Inflammatory macrophage treated with lipopolysaccharide for 1 hour (primary cell): ENCODE measurements at places on chromosomes 2 and 18.

GRCh38 chr18:58761970-58762780 is 90.9 kb downstream of the MALT1 start:
- DNase-seq: no peak

DNA sequence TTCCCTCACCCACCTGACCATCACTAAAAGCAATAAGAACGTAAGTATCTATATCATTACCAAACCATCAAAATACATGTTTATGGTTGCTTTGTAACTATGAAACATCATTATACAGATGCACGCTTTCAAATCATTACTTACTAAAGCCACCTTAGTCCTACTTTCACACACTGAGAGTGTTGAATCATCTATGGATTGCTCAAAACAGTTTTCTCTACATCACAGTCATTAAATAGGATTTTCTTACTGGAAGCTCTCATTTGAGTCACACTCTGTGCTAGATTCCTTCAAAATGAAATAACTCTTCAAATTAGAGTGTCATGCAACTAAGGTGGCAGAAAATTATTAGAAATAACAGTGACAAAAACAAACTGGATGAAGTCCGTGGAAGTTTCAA is 878.4 kb downstream of the CPS1 start:
- no peak for DNase-seq

DNA sequence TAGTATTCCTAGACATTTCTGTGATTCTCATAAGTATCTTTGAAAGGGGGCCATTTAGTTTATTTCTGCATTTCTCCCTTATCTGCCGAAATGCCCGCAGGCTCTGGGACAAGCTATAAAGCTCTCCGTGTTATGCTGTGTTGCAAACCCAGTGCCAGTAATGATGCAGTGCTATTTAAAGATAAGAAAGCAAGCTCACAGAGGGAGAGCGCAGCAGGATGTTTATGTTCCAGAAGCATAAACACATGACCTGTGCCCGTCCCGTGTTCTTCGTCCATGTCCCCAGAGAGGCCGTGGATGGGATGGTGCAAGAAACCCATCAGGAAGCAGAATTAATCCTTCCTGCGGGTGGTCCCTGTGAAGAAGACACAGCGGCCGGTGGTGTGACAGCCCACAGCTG is 99.4 kb downstream of the NEDD4L start:
- DNase-seq: no peak

GRCh38 chr2:172046080-172046678 is 39.1 kb upstream of the DLX1 start:
- peak; percentile 12 for DNase-seq

GRCh38 chr18:69631281-69631680 is 230.6 kb downstream of the DOK6 start:
- no peak for DNase-seq

DNA sequence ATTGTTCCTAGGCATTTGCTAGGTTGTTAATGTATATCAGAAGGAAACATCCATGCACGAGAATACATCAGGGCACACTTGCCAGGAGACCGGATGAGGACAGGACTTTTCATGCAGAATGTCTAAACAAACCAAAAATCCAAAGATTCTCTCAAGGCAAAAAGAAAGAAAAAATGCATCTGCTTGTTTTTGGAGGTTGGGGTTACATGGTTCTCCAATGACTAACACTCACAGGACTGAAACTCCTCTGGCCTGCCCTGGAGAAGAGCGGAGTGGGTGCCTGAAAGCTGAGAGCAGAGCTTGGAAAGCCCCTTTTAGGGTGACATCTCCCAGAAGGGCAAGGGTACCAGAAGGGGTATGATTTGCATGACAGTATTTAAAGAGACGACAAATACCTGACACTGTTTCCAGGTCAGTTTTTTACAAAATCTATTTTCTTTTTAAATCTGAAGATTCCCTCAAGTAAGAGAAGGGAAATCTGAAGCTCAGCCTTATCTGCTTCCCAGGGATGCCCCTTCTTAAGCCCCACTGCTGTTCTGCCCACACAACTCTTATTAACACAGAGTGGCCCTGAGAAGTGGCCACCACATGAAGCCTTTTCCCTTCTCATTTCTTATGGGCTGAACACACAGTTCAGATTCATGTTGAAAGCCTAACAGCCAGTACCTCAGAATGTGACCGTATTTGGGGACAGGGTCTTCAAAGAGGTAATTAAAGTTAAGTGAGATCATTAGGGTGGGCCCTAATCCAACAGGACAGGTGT is 216.4 kb downstream of the STK39 start:
- no peak for DNase-seq

- no peak for DNase-seq
Measured at GRCh38 chr2:207813942-207814341, 44.2 kb upstream of the FZD5 start.

- DNase-seq: no peak
Measured at GRCh38 chr2:65263262-65263661, 35.6 kb downstream of the ACTR2 start.

GRCh38 chr2:229160180-229160579 is 110.9 kb downstream of the PID1 start:
- no peak for DNase-seq

DNA sequence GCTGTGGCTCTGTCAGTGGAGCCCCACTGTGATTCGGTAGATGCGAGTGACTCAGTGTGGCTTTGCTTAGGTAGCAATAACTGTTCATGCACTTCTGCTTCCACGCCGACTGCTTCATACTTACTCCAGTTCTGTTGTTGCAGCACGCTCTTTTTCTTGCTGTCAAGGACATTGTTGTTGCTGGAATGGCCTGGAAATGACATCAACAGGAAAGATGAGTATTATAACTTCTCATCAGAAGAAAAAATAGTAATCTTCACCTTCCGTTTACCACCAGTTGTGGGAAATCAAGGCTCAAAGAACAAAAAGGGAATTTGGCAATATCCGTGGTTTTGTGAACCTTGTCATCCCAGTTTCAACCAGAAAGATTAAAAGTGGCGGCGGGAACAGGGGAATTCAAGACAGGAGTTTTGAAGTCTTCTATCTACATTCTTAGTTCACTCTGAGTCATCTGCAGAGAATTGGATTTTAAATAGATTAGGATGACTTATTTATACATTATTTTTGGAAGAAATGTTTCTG is 8.3 kb downstream of the TM4SF20 start:
- peak; percentile 87 for DNase-seq

- DNase-seq: no peak
Measured at GRCh38 chr18:59686260-59686659, 11.0 kb downstream of the CCBE1 start.

DNA sequence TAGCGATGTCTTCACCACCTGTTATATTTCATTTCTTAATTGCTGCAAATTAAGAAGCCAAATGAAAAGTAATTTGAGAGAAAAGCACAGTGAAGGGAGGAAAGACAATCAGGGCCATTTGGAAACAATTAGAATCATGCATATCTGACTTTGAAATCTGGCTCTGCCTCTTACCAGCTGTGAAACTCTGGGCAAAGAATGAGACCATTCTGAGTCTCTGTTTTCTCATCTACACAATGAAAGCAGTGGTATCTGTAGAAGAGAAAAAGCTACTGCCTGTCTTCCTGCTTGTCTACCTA is 334.5 kb upstream of the CYRIA start:
- no peak for DNase-seq

- DNase-seq: no peak
Measured at GRCh38 chr2:149819356-149819957, 231.9 kb upstream of the MMADHC start.

- DNase-seq: peak; percentile 91
Measured at GRCh38 chr18:58535340-58536201, 93.3 kb downstream of the ALPK2 start.

DNA sequence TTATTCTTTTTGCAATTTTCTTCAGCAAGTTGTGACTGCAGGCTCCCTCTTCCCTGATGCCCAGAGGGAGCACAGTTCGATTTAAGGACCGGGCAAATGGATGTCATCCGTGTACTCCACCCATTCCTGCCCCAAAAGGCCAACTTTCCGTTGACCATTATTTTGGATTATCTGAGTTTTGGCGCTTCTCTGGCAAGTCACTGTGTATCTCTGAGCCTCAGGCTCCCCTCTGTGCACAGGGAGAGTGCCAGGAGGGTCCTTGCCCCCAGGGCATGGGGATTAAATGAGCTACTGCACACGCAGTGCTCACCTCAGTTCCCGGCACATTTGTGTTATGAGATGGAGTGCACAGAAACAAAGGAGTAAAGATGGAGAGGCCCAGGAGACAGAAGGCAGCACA is 41.4 kb upstream of the HDAC4 start:
- DNase-seq: no peak

DNA sequence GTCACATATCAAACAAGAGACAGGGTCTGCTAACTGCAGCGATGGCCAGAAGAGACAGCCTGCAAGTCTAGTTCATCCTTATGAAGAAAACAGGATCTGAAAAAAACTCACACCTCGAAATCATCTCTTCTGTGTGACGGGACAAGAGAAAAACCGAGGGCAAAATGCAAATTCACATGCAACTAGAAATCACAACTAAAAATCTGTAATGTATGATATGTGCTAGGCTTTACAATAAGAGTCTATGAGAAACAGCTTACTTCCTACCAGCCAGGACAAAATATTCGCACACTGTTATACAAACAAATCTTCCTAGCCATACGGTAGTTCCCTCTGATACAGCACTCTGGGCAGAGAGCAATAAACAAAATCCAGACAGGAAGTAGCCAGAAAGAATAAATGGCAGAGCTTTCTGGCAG is 48.8 kb downstream of the ANKRD44 start:
- no peak for DNase-seq

DNA sequence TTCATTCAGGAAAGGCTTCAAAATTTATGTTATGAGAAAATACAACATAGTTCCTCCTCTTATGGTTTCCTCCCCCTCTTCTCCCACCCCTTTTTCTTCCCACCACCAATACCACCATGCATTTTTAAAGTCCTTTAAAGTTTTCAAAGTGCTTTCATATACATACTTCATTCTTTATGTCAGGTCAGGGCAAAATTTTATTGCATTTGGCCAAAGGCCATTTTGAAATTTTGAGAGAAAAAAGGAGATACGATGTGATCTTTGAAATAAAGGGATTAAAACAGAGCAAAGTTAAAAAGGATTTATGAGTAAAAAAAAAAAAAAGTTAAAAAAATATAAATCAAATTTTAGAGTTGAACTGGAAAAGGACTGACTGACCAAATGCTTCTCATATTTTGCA is 792.5 kb upstream of the FANCL start:
- DNase-seq: no peak

DNA sequence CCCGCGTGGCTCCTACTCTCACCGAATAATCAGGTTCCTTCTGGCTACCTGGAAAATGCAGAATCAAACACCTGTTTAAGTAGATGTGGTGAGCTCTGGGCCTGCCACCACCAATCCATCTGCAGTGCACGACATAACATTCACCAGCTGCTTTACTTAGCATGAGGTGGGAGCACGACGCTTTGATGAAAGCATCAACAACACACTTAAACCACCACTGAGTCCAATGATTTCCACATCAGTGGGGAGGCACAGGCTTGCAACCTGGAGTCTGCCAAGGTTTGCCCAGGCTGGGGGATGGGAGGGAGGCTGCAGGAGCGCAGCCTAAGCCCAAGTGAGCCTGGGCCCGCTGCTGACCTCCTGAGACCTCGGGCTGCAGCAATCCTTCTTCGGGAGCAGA is 415.5 kb downstream of the MEIS1 start:
- no peak for DNase-seq
